ENCODE measurements at places on chromosomes 5 and 9.

DNA sequence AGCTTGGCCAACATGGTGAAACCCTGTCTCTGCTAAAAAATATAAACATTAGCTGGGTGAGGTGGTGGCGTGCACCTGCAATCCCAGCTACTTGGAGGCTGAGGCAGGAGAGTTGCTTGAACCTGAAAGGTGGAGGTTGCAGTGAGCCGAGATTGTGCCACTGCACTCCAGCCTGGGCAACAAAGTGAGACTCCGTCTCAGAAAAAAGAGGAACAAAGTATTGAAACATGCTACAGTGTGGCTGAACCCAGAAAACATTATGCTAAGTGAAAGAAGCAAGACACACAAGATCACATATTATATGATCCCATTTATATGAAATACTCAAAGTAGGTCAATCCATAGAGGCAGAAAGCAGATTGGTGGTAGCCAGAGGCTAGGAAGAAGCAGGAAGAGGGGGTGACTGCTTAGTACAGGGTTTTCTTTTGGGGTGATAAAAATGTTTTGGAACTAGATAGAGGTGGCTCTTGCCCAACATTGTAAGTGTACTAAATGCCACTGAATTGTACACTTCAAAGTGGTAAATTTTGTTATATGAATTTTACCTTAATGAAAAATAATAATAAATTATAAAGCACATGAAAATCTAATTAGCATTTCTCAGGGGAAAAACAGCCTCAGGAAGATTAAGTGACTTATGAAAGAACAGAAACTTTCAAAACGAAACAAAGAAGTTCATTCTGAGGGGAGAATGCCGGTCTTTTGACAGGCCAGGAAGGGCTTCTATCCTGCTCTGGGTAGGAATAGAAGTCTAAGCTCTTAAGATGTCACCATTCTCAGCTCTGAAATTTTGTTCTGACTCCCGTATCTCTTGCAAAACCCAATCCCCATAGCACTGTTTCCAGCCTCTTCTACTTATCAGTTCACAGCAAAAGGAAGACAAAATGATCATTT is 161.1 kb upstream of the TBCA start:
- DNase-seq: no peak

DNA sequence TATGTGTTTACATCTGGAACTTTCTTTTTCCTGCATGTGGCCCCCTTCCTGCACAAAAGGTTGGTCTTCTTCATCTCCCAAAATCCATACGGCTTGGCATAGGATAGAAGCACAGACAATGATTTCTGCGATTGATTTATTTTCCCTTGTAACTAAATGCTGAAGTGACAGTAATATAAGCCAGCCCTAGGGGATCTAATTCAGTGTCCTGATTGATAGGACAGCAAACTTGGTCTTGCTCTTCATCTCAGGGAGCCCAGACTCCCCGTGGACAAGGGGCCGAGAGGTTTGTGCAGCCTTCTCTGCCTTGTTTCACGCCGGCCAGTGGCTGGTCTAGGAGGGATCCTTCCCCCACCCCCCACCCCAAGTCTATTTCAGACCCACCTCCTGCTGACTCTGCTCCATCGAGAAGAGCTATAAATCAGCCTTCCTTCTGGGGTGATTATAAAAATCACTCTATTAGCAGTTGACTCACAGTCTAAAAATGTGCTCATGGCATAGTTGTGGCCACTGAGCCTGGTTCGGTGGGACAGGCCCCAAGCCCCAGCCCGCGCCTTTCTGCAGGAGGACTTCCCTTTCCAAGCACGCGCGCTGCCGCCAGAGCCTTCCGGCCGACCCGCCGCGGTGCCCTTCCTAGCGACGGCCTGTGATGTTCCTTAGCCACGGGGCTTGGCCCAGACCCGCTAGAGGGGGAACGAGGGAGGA is 89.8 kb upstream of the COL5A1 start:
- DNase-seq: peak; percentile 54

GRCh38 chr5:160293901-160294561 is 18.3 kb downstream of the CCNJL start:
- no peak for DNase-seq

GRCh38 chr5:128736553-128736952 is 198.5 kb upstream of the FBN2 start:
- DNase-seq: no peak

- DNase-seq: no peak
Observed at GRCh38 chr9:128946571-128947276, 679 bp downstream of the DOLK start.

DNA sequence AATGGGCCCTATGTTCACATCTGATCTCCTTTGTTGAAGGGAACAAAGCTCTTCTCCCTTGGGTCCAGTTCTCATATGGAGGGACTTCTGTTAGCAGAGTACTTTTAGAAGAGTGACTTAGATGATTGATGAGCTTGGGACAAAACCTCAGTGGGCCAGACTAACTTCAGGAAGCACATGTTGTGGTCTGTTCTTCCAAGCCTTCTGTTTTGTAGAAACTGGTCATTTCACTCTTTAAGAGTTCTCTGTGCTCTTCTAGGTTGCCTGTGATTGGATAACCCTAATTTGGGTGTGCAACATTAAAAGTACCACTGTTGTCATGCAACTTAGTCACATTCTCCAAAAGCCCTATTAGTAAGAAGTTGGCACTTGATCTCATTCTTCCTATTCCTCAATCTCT is 183.5 kb upstream of the ACO1 start:
- DNase-seq: no peak

GRCh38 chr5:112036206-112036605 is 279.2 kb upstream of the NREP start:
- DNase-seq: no peak

GRCh38 chr5:171813813-171814490 is 28.3 kb downstream of the SMIM23 start:
- DNase-seq: no peak

DNA sequence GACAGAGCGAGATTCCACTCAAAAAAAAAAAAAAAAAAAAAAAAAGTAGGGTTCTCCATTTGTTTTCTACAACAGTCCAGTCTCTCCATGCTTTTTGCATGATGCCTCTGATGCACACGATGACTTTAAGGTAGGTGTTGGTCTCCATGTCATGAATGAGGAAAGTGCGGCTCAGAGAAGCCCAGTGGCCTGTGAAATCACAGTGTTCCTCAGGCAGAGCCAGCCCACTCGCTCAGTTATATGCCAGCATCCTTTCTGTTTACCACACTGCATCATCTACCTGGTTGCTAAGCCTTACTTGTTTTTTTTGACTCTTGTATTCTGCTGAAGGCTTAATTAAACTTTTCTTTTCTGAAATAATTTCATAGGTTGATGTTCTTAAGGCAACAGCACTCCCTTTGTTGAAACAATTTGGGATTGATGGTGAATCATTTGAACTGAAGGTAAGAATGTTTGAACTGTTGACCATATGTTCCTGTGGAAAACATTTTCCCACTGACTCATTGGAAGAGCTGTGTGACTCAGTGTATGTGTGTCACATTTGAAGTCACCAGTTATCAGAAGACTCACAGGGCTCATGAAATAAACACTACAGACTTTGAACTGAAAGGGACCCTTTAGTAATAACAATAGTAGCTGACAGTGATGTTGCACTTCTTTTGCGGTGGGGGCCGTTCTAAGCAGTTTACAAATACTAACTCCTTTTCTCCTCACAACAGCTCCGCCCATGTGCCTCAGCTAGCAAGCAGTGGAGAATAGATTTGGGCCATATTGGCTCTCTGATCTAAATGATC is 40.2 kb downstream of the RCL1 start:
- no peak for DNase-seq

GRCh38 chr5:73596705-73597328 is 29.2 kb upstream of the ARHGEF28 start:
- DNase-seq: no peak

GRCh38 chr9:131308452-131308851 is 18.9 kb downstream of the PLPP7 start:
- DNase-seq: no peak

DNA sequence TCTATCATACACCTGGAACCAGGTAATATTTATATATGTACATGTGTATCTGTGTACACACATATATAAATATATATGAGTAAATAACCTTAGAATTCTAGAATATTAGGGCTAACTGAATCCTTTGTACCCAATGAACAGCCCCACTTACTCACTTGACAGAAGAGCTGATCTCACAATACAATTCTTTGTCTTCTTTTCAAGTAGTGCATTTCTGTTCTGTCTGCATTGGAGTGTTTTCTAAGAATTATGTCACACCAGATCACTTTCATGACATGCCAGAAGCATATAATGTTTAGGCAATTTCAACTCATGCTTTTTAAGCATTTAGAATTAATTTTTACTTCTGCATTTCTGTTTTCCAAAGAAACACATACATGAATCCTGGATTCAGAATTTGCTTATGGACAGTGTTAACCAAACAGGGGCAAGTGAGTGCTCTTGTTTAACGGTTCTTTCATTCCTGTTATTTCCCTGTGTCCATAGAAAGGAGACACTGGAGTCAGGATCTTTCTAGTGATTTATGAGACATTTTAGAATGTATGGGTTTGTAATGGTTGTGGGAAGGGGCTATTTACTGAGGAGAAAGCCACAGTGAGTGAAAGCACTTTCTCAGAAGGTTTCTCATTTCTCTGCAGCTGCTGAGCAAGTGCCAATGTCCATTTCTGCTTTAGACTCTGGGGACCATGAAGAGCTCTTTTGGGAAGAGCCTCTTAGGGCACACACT is 123.2 kb downstream of the RMI1 start:
- no peak for DNase-seq

DNA sequence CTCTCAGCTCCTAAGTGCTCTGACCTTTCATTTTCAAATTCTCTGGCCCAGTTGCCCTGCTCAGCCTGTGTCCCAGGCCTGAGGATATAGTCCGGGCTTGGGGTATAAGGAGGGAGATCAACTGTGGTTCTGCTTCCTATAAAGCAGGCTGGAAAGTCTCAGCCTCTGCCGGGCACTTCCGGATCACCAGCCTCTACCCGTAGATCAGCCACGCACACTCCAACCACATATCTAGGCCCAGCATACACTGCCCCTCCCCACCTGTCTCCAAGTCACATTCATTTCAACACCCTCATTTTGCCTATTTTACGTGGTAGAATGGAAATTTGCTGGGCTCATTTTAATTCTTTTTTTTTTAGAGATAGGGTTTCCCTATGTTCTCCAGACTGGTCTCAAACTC is 3.1 kb downstream of the ZER1 start:
- DNase-seq: no peak

- DNase-seq: no peak
Observed at GRCh38 chr5:10291692-10292339, 15.9 kb downstream of the CMBL start.

DNA sequence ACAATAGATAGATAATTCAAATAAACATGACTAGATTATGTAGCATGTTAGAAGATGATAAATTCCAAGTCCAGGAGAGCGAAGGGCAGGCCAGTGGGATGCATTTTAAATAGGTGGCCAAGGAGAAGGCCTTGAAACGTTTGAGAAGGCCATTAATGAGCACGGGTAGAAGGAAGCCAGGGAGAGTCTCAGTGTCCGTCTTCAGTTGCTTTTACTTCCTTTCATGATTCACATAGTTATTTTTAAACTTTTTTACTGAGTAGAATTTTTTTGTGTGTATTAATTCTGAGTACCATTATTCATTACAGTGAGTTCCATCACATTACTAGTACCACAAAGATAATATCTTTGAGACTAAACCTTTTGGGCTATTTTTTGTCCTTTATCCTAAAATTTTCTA is 259.2 kb downstream of the ARRDC3 start:
- no peak for DNase-seq

DNA sequence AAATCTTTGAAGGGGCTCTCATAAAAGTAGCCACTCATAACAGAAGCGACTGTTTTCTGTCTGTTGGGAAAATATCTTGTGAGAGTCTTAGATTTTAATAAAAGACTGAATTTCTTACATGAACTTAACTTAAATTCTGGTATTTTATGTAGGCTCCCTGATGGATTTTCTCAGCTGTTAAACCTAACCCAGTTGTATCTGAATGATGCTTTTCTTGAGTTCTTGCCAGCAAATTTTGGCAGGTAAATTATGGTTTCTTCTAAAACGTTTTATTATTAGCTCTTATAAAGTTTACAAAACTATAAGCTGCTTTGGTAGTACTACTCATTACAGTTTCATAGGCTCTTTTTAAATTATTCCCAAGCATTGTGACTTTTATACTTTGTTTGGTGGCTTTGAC is 87.0 kb downstream of the ERBIN start:
- no peak for DNase-seq

- no peak for DNase-seq
Observed at GRCh38 chr9:108709997-108710396, 145.8 kb downstream of the ACTL7B start.

GRCh38 chr5:873328-873727 is 19.3 kb downstream of the BRD9 start:
- no peak for DNase-seq

DNA sequence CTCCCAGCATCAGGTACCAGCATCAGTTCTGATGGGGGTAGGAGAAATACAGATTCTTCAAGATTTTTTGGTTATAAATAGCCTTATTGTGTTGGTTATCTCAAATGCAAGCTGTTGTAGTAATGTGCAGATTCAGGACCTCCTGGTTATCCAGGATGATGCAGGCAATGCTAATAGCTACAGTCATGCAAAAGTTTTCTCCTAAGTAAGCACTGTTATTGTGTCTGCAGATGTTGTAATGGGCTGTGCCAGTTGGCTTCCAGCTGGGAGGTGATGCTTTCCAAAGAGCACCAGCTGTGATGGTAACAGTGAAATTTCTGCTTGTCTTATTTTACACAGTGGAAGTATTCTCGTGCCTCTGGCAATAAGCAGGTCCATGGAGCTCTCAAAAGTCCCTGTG is 719.2 kb upstream of the CTNND2 start:
- no peak for DNase-seq

DNA sequence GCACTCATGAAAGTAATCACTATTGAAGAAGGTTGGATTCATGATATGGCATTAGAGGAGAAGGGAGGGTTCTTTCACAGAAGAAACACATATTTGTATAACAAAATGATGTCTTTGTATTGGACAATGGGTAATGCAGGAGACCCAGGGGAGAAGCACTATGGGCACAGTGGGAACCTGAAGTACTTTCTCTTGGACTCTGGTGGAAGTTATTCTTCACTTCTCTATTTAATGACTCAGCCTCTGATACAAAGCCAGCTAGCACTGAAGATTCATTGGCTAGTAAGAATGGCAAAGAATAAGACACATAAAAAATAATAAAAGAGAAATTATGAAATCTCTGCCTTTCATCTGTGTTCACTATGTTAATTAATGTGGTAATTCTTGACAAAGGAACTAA is 149.9 kb upstream of the PRR16 start:
- no peak for DNase-seq

DNA sequence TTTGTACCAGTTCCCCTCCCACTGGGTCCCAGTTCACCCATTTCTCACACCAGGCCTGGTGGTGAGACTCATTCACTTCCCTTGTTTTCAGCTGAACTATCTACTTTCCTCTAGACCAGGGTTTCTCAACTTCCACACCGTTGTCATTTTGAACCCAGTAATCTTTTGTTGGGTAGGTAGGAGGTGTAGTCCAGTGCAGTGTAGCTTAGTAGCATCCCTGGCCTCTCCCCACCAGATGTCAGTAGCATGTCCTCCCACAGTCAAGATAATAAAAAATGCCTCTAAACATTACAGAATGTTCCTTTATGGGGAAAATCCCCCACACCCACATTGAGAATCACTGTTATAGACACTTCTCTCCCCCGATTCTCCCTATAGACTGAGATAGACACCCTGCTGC is 299.1 kb downstream of the EPB41L4A start:
- DNase-seq: no peak
